ENCODE measurements at places on chromosomes 2 and 18.
A peak's percentile ranks its signal among the peaks of the same experiment; 100 is the strongest.

- no peak for DNase-seq
These were observed 43.9 kb upstream of the STPG4 start for GRCh38 chr2:47198985-47199451.

- DNase-seq = peak; percentile 6
These were observed 7.2 kb upstream of the DCTN1 start for GRCh38 chr2:74387346-74387745.

DNA sequence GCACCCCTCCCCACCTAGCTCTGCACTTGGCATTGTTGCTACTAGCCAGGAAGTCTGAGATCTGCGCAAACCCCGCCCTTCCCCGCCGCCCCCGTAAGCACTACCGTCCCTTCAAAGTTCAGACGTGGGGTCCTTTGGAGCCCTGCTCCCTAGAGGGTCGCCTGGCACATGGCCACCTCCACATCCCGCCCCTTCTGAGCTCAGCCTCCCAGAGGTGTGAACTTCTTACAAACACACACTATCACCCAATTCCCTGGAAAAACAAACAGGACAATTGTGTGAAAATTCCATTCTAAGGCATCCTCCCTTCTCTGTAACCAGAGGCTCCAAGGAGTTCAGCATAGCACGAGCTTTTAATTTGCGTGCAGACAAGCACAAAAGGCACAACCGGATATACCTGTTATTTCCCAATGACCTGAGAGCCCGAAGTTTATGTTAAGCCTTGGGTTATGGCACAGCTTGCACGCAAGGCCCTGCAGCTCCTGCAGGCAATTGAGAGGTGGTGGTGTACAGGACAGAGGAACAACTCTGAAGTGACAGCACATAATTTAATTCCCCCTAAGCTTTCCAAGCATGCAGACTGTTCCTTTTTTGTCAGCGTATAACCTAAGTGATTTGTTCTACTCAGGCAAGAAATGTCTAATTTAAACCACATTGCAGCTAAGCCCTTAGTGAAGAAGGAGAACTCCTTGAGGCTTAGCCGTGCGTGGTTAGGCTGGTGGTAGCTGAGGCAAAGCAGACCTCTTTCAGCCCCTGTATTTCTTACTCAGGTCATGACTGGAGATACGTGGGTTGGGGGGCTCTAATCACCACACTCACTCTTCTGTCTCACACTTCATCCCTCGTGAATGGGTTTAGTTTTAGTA, 20.3 kb upstream of the CYP1B1 start:
- DNase-seq = peak; percentile 89

DNA sequence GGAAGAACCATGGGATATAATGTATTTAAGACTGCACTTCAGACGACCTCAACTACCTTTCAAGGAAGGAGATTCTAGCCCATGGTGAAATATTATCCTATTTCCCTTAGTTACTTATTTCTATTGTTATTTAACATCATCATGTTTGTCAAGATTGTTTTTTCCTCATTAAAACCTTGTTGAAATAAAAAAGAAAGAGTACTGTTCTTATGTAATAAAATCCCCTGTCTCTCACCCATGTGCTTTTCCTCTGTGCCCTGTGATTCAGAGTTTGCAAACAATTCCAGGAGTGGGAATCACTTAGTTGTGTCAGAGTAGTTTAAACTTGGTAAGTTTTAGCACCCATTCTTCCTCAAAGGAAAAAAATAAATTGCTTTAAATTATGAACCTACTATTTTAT, 43.6 kb downstream of the ERBB4 start:
- DNase-seq = no peak
